Renal cortical epithelial cell (primary cell): ENCODE measurements at places on chromosomes 11 and 22. TPM values are rescaled to one million over a fixed set of nuclear protein-coding genes. Genes with fewer than 3 reads are reported as not detected.

The DNAL4 gene
- 18.2 and 33.5 TPM in 2 replicates for total RNA-seq

The HOATZ gene
- not detected in 2 replicates for total RNA-seq

DNA sequence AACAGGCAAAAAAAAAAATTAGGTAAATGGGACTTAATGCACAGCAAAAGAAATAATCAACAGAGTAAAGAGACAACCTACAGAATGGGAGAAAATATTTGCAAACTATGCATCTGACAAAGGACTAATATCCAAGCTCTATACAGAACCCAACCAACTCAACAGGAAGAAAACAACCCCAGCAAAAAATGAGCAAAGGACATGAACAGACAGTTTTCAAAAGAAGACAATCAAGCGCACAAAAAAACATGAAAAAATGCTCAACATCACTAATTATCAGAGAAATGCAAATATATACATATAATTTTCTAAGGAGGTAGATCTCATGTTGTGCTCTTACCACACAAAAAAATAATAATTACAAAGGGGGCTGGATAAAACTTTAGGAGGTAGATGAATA is 36.5 kb upstream of the USP47 start:
- no peak for DNase-seq

DNA sequence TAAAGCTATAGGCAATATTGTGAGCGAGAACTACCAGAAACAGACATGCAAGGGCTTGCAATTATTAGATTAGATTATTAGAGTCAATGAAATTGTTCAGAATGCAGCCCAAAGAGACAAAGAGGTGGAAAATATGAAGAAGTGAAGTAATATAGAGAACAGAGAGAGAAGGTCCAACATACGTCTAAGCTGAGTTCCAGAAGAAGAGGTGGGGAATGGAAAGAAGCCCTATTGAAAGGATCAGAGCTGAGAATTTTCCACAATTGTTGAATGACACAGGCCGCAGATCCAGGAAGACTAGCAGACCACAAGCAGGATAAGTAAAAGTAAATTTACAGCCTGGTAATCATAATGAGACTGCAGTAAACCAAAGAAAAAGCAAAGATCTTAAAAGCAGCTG is 93.2 kb downstream of the EXT2 start:
- no peak for DNase-seq

DNA sequence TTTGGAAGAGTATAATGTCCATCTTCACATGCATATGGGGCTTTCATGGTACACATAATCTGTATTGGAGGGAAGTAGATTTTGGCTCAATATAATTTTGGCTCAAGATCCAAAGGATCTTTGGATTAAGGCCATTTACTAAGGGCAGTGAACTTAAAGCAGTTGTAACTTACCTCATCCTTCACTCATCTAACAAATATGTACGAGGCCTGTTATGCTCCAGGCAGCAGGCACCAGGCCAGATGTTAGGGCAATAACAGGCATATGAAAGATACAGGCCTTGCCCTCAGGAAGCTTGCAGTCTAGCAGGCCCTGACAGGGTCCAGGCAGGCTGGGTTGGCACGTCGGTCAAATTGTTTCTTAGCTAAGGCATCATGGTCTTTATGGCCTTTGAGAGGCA is 44.6 kb downstream of the LIF start:
- no peak for DNase-seq

DNA sequence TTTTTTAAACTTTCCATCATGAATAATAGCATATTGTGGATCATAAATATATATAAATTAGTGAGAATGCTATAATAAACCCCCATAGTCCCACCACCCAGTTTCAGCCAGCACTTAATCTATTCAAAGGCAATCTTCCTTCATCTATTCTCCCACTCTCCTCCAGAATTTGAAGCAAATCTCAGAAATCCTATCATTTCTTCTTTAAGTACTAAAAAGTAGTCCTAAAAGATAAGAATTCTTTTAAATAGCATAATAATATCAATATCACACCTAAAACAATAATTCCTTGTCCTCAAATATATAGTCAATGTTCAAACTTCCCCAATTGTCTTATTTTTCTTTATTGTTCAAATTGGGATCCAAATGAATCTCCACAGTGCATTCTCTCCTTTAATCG is 24.6 kb upstream of the ROBO3 start:
- no peak for DNase-seq
